ENCODE measurements at places on chromosomes 4 and X.

DNA sequence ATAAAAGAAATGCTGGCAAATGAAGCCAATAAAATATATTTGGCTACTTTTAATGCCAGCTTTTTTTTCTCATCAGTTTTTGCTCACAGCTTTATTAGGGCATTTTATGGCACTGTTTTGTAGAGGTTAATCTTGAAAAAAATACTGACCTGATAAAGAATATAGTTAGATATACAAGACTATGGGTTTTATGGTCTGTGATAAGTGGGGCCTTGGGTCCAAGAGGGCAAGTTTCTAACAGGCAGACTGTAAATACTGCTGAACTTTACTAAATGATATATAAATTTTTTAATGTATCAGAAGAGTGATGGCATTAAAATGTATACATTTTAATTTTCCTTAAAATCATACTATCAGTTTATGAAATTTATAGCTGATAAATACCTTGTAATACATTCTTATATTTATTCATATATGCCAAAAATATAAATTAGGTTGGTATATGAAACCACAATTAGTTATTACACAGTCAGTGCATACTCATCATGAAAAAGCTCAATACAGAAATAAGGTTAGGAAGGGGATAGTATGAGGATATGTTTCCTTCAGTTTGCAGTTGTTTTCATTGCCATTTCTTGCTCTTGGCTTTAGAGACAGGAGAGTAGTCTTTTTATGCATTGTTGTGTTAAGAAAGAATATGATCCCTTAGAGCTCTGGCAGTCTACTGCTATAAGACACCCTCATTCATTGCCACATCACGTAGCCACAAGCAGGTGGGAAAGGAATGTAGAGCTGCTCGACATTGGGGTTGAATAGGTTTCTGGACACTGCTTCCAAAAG is 146.6 kb downstream of the TLL1 start:
- DNase-seq, result no peak
- H3K27ac ChIP-seq, result no peak overlapping the region
- no peaks in the 10 kb centered on the region for H3K27me3 ChIP-seq
- no peaks in the 10 kb centered on the region for H3K4me1 ChIP-seq
- H3K36me3 ChIP-seq, result no peaks in the 10 kb centered on the region
- H3K4me3 ChIP-seq, result no peak overlapping the region

DNA sequence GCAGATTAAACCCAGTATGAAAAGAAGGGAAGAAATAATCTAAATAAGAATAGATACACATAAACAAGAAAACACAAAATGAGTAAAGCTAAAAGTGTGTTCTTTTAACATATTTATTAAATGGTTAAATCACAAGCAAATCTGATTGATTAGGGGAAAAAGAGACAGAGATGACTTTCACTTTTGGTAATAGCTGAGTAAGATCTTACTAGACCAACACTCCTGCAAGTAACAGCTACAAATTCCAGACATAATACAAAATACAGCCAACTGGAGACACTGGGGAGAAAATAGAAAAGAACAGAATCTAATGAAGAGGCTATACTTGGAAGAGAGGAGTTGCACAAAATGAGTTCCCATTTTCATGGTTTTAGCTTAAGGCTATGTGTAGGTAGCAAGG is 33.5 kb downstream of the OR13H1 start:
- H3K36me3 ChIP-seq, result no peaks in the 10 kb centered on the region
- H3K4me1 ChIP-seq, result no peaks in the 10 kb centered on the region
- no peak overlapping the region for H3K27ac ChIP-seq

DNA sequence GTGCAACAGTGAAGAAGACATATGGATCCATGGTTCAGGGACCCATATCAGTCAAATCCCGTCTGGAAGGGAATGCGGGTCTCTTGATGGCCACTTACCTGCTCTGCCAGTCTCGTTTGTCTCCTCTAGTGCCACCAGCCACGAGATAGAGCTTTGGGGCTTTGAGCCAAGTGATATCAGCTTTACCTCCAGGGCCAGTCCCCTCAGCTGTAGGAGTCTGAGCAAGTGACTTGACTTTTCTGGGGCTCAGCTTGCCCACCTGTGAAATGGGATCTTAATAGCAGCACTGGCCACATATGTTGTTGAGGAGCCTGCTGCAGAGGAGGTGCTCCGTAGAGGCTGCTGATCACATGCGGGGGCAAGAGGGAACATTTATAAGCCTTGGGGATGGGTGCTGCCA is 1.2 kb downstream of the SLC2A9 start:
- peaks cover 14% of the 10 kb centered on the region for H3K4me1 ChIP-seq
- no peaks in the 10 kb centered on the region for H3K27me3 ChIP-seq
- H3K36me3 ChIP-seq, result no peaks in the 10 kb centered on the region
- DNase-seq, result no peak

DNA sequence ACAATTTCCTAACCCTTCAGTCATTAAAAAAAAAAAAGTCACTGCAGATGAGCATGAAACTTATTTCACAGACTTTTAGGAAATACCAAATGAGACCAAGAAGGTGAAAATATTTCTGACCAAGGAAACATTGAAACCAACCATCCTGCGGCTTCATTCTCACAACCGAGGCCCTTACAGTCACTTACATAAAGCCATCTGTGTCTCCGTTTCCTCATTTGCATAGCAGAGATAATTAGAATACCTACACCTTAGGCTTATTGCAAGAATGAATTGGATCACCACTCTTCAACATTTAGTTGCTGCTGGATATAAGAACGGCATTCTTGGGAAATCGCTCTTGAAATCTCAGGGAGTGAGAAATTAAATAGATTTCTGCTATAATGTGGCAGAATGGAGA is 356.2 kb downstream of the HS3ST1 start:
- peaks cover 14% of the 10 kb centered on the region for H3K4me1 ChIP-seq
- H3K27ac ChIP-seq, result no peak overlapping the region
- no peaks in the 10 kb centered on the region for H3K27me3 ChIP-seq
- no peaks in the 10 kb centered on the region for H3K36me3 ChIP-seq
- DNase-seq, result no peak

GRCh38 chr4:62513306-62513705 is 1313.2 kb downstream of the ADGRL3 start:
- H3K4me3 ChIP-seq, result no peak overlapping the region
- no peak for DNase-seq
- no peaks in the 10 kb centered on the region for H3K36me3 ChIP-seq
- H3K4me1 ChIP-seq, result no peaks in the 10 kb centered on the region
